Glutamatergic neuron (in vitro differentiated cells): ENCODE measurements at places on chromosomes 11 and 22.

GRCh38 chr11:95132956-95133355, 43.3 kb downstream of the ENDOD1 start:
- DNase-seq = no peak

DNA sequence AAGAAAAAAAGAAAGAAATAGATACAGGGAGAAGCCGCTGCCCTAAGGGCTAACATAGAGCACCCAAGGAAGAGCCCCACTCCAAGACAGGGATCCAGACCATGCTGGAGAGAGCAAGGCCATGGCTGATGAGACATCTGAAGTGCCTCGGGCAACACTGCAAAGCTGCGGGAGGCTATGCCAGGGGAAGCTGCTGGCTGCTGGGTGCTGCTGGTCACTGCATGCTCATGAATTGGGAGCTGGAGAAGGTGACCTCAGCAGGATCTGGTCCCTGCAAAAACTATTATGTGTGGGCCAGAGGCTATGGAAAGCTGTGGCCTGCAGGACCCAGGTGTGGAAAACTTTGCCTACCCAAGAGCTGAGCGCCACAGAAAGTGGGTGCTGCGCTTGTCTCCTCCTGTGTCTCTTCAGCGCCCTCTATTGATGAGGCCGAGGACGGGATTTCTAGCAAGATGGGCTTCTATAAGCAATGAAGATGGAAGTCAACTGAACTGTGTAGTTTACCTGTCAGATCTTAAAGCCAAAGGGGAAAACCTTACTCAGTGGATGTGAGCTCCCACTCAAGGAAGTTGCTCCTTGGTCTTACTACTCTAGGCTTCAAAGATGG, 17.3 kb upstream of the SLC29A2 start:
- DNase-seq = peak; percentile 77

- DNase-seq = no peak
These were observed 29.1 kb upstream of the LMO2 start for GRCh38 chr11:33920838-33921613.

DNA sequence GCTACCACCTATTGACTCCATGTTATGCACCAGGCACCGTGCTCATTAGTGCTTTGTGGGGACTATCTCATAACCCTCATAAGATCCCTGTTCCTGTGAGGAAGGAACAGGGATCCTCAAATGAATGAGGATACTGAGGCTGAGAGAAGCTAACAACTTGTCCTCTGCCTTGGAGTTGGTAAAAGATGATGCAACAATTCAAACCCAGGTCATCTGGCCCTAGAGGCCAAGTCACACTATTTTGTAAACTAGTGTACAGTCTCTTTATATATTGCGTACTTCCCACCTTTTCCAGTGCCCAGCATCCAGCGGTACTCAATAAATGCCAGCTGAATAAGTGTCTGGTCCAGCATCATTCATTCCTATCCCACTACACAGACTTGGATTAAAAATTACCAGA, 92.6 kb downstream of the RCN1 start:
- no peak for DNase-seq

DNA sequence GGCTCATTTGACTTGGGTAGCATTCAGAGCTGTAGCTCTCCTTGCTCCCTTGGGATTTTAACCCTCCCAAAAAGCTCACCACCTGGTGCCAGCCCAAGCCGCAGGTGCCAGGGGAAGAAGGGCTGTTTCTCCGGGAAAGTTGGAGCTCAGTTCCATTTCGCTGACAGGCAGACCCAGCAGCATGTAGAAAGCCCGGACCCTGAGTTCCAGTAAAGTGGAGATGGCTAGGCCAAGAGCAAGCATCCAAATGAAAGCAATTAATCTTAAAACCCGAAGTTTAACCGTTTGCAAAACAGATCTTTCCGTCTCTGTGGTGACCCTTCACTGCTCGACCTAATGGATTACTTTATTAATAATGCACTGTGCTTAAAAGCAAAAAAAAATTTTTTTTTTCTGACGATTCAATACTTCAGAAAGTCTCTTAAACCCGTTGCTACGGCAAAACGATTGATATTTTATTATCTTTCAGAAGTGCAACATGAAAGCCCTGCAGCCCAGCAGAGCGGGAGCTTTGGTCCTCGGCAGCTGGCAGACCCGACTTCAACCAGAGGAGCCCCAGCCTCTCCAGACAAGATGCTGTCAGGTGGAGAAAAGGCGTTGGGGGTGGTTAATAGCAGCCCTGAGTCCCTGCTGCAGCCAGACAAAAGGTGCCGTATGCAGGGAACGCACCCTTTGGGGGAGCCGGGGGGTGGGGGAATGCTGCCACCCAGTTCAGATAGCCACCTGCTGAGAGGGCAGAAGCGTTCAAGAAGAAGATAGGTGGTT, 3.3 kb downstream of the LMO1 start:
- no peak for DNase-seq

DNA sequence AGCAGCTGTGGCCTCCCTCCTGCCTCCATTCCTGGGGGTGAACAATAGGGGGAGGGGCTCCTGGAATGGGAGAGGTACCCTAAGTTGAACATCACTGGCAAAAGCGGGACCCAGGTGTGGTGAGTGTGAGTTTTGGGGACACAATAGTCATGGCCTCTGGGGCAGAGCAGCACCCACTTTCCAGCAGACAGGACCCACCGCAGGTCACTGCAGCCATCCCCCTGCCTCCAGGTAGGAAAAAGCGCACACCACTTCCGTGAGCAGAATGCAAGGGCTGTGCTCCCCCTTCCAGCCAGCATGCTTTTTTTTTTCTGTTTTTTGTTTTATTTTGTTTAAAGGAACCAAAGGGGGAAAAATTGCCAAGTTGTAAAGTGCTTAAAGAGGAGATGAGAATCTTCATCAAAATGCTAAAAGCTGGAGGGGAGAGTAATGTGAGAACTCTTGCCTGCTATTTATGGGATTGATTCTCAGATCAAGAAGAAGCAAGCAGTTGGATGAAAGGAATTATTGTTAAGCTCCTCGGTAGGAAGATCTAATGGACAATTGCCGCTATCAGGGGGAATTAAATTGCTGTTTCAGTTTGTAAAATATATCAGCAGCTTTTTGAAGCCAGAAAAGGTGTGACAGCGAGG, 152.9 kb downstream of the FEZ1 start:
- DNase-seq = no peak

GRCh38 chr22:38167988-38168407, 13.6 kb downstream of the PLA2G6 start:
- no peak for DNase-seq

GRCh38 chr11:108871152-108871551, 206.3 kb downstream of the DDX10 start:
- peak; percentile 47 for DNase-seq

- no peak for DNase-seq
These were observed 4.7 kb upstream of the GNAZ start for GRCh38 chr22:23065495-23066122.

DNA sequence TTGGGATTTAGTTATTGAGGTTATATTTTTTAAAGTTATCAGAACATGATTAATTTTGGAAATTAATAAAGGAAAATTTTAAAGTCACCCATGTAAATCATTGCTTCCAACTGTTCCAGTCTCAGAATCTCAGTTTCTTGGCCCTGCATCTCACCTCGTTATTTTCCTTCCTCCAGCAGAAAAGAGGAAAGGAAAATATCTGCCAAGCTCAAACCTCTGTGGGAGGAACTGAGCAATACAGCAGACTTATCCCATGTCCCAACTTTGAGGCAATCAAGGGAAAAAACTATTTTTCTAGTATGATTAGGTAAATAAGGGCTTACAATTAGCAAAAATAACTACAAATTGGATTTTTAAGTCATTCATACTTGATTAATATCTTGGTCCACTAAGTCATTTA, 30.1 kb downstream of the ELMOD1 start:
- DNase-seq = no peak

GRCh38 chr22:35997438-35997837, 31.2 kb downstream of the RBFOX2 start:
- no peak for DNase-seq
